T-helper 17 cell (primary cell): ENCODE measurements at places on chromosomes 2 and 18.

GRCh38 chr2:233346376-233346775 lies 7.9 kb upstream of the DGKD start:
- DNase-seq = no peak

- DNase-seq = no peak
Measured at GRCh38 chr2:165198181-165198580, 5.7 kb downstream of the SCN3A start.

- DNase-seq = no peak
Measured at GRCh38 chr2:152055366-152056108, 43.3 kb downstream of the CACNB4 start.

DNA sequence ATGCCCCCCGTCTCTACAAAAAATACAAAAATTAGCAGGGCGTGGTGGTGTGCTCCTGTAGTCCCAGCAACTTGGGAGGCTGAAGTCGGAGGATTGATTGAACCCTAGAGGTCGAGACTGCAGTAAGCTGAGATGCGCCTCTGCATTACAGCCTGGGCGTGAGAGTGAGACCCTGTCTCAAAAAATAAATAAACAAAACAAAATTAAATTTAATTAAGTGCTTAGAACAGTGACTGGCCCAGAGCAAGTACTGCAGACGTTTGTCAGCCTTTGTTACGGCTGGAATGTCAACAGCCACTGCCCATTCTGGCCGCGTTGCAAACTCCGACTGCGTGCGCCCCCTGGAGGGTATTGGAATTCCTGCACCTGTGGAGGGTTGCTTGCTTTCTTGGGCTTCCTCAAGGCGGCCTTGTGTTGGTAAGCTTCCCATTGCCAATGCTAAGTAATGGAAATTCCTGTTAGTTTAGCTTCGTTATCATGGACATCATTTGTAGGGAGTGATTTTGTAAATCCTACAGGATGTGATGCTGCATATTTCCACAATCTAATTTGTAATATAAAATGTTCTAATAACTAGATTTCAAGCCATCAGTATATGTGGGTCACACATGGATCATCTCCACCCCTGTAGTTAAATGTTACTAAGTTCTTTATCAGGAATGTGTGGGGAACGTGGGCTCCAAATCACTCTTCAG lies 15.9 kb upstream of the ATP6V1B1 start:
- peak; percentile 38 for DNase-seq

GRCh38 chr2:25286025-25286400 lies 55.7 kb downstream of the DNMT3A start:
- peak; percentile 38 for DNase-seq
